ENCODE measurements at places on chromosomes 5 and 9. TPM values are rescaled to one million over a fixed set of nuclear protein-coding genes. Genes with fewer than 3 reads are reported as not detected.

- DNase-seq, result no peak
Measured at GRCh38 chr5:59943452-59944113, 50.1 kb upstream of the PDE4D start.

The NACC2 gene
- 9.1 TPM for total RNA-seq

DNA sequence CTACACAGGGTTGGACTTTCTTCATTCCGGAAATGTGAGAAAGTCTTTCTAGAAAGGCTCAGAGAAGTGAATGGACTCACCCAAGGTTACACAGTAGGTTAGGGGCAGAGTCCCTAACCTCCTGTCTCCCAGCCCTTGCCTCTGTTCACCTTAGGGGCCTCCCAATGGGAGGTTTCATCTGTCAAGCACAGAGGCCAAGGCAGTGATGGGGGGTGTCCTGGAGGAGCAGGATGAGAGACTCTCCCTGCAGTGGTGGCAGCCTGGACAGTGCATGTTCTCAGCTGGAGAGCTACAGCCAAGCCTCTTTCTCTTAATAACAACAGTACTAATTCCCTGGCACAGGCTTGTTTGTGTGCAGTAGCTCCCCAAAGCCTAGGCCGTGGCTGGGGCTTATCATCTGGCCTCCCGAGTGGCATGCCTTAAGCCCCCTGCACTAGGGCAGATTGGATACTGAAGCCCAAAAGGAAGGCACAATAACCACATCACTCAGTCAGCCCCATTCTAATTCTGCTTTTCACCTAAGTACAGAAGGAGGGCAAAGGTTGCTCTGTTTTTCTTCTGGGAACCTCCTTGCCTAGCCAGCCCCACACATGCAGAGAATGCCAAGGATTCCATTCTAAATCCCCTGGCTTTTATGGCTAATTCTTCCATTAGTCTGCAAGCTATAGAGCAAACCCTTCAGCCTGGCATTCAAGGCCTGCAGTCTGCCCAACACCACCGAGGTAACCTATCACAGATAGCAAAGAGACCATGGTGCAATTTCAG lies 50.2 kb upstream of the XPA start:
- DNase-seq, result no peak

- DNase-seq, result peak; percentile 87
Measured at GRCh38 chr5:10595672-10596309, 31.9 kb downstream of the ANKRD33B start.

DNA sequence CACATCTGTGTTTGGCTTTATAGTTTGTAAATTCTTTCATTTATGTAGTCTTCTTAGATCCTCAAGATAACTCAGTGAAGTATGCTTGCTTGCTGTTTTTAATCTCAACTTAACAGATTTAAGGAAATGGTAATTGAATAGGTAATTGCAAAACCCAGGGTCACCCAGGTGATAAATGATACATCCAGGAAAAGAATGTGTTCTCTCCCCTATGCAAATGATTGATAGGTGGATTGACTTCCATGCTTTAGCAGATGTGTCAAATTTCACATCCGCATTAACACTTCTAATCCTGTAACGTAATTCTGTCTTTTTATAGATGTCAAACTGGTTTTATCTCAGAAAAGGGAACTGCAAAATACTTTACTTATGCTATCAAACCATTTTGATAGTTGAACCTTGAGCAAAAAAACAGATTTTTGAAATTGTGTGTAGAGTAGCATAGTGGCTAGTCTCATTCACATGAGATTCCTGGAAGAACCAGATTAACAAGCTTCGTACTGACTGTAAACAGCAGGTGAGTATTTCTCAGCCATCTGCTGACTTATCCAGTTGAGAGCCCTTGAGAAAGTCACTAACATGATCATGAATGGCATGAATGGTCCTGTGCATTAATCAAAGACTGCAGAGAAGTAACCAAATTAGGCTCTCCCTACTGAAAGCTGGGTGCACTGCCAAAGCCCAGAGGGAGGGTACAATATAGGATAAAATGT lies 86.7 kb upstream of the PAM start:
- no peak for DNase-seq

DNA sequence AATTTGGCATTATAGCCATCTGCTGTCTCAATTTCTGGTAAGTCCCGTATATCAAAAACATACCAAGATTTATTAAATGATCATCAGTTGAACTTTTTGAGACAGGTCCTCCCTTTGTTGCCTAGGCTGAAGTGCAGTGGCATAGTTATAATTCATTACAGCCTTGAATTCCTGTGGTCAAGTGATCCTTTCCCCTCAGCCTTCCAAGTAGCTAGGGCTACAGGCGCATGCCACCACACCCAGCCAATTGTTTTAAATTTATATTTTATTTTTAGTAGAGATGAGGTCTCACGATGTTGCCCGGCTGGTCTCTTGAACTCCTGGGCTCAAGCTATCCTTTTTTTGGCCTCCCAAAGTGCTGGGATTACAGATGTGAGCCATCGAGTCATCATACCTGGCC lies 418.9 kb downstream of the ARHGEF28 start:
- no peak for DNase-seq

- DNase-seq, result no peak
Measured at GRCh38 chr9:114938687-114939575, 8.5 kb upstream of the TNFSF8 start.

GRCh38 chr9:79639354-79639753 lies 67.6 kb downstream of the TLE4 start:
- no peak for DNase-seq

- DNase-seq, result no peak
Measured at GRCh38 chr5:169152453-169152852, 148.5 kb downstream of the SLIT3 start.

DNA sequence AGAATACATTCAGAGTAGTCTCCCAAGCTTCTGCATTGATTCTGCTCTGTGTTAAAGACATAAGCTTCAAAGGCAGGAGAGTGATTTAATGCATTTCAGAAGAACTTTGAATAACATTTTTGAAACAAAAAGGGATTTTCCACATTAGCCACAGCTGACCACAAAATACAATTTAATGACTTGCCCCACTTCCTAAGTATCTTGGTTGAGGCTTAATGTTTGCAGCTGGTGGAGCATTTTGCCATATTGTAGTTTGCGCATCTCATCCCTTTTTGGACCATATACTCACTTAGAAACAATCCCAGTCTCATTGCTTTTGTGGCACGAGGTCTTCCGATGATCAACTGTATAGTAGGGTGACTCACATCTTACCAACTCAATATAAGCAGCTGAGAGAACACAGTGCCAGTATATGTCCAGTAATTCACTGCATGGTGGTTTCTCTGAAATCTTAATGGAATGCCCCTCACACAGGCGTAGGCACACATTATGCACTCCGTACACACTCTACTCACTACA lies 455.8 kb upstream of the PTGER4 start:
- no peak for DNase-seq

DNA sequence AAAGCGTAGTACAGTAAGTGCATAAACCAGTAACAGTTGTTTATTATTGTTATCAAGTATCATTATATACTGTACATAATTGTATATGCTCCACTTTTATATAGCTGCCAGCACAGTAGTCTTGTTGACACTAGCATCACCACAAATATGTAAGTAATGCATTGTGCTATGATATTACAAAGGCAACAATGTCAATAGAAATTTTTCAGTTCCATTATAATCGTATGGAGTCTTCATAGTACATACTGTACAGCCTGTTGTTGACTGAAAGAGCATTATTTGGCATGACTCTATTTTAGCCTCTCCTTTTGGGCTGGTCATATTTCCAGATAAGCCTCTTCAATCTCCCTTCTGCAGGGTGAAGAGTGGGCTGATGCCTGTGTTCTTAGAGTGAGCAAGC lies 40.4 kb downstream of the CFAP95 start:
- no peak for DNase-seq

DNA sequence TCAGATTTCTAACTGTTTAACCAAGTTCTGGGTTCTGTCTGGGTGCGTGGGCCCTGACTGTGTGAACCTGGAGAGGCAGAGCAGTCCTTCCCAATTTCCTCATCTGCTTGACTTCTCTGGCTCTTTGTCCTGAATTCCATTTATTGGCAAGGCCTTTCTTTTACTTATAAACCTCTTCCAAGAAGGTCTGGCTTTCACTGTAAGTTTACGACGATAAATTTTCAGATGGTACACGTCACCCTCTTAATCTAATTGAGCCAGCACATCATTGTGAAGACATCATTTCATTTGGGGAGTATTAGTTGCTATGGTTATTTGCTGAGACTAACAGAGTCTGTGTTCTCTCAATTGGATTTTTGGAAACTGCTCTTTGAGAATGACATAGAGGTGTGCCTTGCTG lies 92.4 kb downstream of the ARHGAP26 start:
- peak; percentile 45 for DNase-seq

DNA sequence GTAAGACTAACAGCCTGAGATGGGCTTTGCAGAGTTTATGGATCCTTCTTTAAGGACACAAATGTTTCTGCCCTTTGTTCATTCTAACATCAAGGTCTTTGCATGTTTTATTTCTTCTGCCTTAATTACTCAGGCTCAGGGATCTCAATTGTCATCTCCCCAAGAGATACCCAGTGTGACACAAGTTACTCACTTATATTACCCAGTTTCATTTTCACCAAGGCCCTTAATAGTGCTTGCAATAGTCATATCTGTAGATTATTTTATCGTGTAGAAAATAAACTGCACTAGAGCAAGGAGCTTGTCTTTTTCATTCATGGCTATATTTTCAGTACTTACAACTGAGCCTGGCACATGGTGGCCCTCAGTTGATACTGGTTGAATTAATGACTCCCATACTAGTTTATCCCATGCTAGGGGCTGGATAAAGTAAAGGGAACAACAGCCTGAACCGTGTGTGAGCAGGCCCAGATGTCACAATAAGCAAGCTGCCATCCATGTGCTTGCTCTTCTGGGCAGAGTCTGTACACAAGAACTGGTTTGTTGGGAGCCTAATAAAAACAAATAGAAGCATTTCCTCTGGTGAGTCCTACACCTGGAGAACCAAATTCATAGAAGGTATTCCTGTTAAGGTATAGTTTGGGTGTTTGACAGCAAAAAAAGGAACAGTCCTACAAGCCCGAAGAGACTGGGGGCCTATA lies 112.5 kb upstream of the CD180 start:
- no peak for DNase-seq

- DNase-seq, result no peak
Measured at GRCh38 chr5:30523061-30523460, 670.4 kb upstream of the CDH6 start.

DNA sequence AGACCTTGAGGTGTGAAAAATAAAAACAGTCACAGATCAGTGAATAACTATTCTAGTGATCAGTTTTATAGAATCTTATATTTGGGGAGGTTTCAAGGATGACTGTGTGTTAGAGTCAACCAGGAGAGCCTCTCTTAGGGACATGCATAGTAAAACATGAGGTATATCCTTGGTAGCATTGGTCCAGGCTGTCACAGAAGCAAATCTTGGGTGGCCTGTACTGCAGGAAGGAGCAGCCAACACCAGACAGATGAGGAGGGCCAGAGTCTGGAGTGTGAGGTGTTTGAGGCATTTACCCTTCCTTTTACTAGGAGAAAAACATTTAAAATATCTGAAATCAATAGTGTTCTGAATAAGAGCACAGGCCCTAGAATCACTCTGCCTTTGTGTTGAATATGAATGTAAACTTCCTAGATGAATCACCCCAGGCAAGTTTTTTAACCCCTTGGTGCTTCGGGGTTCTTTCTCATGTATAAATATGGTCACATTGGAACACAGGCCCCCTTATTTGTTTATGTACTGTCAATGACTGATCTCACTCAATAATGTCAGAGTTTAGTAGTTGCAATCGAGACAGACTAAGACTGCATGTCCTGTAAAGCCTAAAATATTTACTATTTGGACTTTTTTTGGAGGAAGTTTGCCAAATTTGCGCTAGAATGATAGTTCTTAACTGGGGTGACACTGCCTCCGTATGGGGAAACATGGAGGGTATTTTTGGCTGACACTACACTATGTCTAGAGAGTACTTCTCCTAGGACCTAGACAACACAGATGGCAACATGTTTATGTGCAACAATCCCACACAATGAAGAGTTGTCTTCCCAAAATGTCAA lies 416.5 kb upstream of the POU5F2 start:
- DNase-seq, result no peak

- no peak for DNase-seq
Measured at GRCh38 chr5:32308946-32309345, 3.8 kb downstream of the MTMR12 start.

GRCh38 chr5:181204113-181204825 lies 727 bp downstream of the TRIM7 start:
- DNase-seq, result no peak

DNA sequence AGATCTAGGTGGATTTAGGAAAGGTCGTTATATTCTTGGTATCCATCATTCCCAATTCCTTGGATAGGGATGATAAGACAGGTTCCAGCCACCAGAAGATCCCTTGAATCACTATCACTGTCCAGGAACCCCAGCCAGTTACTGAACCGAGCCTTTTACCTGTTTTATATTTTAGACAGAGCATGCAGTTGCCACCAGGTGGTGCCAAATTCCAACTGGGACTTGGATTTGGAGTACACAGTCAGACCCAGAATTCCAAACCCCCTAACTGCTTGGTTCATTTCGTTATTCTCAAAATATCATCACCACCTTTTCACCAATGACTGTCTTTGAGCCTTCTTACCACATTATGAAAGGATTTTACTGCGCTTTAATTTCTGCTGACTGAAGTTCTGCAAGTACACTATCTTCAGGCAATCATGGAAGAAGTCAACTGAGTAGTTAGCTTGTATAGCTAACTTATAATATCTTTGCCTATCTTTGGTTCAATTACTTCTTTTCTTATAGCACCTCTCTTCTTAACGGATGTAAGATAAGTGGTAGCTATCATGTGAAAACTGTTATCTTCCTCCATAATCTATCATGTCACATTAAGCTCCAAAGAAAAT lies 191.8 kb downstream of the PRR16 start:
- DNase-seq, result no peak

The GARIN3 gene
- not detected for total RNA-seq

- DNase-seq, result no peak
Measured at GRCh38 chr5:42943931-42944631, 96.0 kb downstream of the ANXA2R start.

- no peak for DNase-seq
Measured at GRCh38 chr5:40483316-40483715, 196.4 kb upstream of the PTGER4 start.

- no peak for DNase-seq
Measured at GRCh38 chr5:1495525-1495897, 28.2 kb downstream of the LPCAT1 start.

DNA sequence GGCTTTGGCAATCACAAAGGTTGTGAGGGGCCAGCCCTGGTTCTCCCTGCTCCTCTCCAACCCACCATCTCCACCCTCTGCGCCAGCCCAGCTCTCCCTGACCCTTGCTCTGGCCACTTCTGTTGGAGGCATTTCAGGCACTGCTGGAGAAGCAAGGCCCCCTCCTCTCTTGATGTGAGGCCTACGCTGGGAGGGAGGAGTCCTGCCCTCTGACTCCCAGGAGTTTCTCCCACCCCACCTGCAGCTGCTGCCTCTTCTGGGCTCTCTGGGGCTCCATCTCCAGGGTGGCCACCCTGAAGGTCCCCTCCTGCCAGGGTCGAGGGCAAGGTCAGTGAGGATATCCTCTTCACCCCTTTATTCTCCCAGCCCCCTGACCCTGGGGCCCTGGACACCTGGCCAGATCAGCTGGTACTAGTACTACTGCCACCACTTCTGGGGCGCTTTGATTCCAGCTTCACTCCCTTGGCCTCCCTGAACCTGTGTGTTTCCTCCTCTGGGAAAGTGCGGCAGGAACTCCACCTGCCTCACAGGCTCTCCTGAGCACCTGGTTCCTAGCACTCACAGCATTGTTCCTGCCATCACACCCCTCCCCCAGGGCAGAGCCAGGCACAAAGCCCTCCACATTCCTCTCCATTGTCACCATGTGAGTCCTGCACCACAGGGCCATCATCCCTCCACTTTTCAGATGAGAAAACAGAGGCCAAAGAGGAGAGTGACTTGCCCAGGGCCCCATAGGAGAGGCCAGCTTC lies 23.8 kb upstream of the TDRD7 start:
- DNase-seq, result no peak

The TDRD7 gene
- 7.9 TPM for total RNA-seq

The PCDHGA2 gene
- total RNA-seq, result 1.9 TPM

All from lower leg skin (tissue), 4 donors.